ENCODE measurements at places on chromosomes 13 and 19.

- H3K4me3 ChIP-seq: no peak overlapping the region
- H3K4me1 ChIP-seq: no peaks in the 10 kb centered on the region
- DNase-seq: no peak
- no peaks in the 10 kb centered on the region for H3K36me3 ChIP-seq
- H3K27ac ChIP-seq: no peak overlapping the region
- no peaks in the 10 kb centered on the region for H3K27me3 ChIP-seq
Measured at GRCh38 chr19:28301961-28302360, 911.0 kb downstream of the UQCRFS1 start.

DNA sequence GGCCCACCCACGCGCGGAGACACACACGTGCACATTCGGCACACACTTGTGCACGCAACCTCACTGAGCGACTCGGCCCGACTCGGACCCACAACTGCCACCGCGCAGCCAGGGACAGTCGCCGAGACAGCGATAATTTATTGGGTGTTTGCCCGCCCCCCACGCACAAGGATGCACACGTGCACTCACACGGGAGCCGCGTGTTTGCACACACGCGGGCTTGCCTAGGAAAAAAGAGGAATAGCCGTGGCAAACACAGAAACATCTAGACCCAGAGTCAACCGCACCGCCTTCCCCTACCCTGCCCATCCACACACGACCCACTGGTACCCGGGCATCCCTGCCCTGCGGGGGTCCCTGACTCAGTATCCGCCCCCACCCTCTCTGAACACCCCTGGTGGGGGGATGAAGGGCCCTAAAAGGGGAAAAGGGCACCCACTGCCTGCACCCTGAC, 1.1 kb upstream of the SSBP4 start:
- no peaks in the 10 kb centered on the region for H3K27me3 ChIP-seq
- peak overlapping the region; percentile 39 for H3K4me3 ChIP-seq
- DNase-seq: no peak
- H3K36me3 ChIP-seq: no peaks in the 10 kb centered on the region

- no peaks in the 10 kb centered on the region for H3K36me3 ChIP-seq
- no peaks in the 10 kb centered on the region for H3K4me1 ChIP-seq
- no peak for DNase-seq
- peaks cover 3% of the 10 kb centered on the region for H3K27me3 ChIP-seq
- H3K27ac ChIP-seq: no peak overlapping the region
- no peak overlapping the region for H3K4me3 ChIP-seq
Measured at GRCh38 chr13:24038405-24038804, 122.1 kb upstream of the SPATA13 start.

- no peak for DNase-seq
- H3K27me3 ChIP-seq: no peaks in the 10 kb centered on the region
- H3K36me3 ChIP-seq: no peaks in the 10 kb centered on the region
- H3K4me3 ChIP-seq: no peak overlapping the region
Measured at GRCh38 chr13:103607995-103608394, 541.8 kb upstream of the SLC10A2 start.

DNA sequence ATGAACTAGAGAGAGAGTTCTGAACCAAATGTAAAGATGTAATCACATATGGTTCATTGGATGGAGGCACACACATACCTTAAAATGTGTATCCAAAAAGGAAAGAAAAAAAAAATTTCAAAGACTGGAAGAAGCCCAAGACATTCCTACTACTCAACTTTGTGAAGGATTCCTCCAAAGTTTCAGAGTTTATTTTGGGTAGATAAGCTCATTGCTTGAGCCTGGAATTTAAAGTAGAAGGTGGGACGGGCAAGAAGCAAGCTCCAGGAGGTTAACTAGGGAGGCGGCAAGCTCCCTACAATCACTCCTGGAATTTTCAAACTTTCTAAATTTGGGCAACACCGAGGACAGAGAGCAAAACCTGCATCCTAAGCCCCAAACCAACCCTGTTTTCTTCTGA, 1.9 kb downstream of the TSHZ3 start:
- peaks cover 25% of the 10 kb centered on the region for H3K4me1 ChIP-seq
- H3K27ac ChIP-seq: no peak overlapping the region
- H3K4me3 ChIP-seq: no peak overlapping the region
- no peaks in the 10 kb centered on the region for H3K36me3 ChIP-seq
- DNase-seq: no peak

GRCh38 chr13:113390874-113391497, 27.1 kb upstream of the GRTP1 start:
- peaks cover 9% of the 10 kb centered on the region for H3K4me1 ChIP-seq
- DNase-seq: no peak

- no peak for DNase-seq
- no peaks in the 10 kb centered on the region for H3K4me1 ChIP-seq
- H3K27me3 ChIP-seq: no peaks in the 10 kb centered on the region
- H3K4me3 ChIP-seq: no peak overlapping the region
Measured at GRCh38 chr19:6378041-6378440, 2.3 kb upstream of the PSPN start.

DNA sequence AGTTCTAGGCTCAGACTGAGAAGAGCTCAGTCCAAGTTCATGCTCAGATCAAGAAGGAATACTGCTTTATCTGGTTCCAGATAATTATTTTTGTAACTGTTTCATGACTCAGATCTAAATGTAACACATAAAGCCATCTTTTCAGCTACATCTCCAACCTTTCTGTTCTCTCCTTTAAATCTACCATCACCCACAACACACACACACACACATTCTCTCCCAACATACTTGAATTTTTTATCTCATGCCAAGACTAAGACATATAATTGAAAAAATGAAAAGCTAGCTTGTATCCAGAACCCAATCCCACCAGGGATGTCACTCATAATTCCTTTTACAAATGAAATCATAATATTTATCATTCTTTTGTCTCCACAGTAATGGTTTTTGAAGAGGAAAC, 7.6 kb downstream of the KATNAL1 start:
- DNase-seq: no peak
- H3K4me3 ChIP-seq: no peak overlapping the region
- no peak overlapping the region for H3K27ac ChIP-seq
- no peaks in the 10 kb centered on the region for H3K4me1 ChIP-seq
